ENCODE measurements at places on chromosomes 2 and 18.

GRCh38 chr2:30979822-30980245 lies 158.4 kb downstream of the GALNT14 start:
- DNase-seq: no peak

DNA sequence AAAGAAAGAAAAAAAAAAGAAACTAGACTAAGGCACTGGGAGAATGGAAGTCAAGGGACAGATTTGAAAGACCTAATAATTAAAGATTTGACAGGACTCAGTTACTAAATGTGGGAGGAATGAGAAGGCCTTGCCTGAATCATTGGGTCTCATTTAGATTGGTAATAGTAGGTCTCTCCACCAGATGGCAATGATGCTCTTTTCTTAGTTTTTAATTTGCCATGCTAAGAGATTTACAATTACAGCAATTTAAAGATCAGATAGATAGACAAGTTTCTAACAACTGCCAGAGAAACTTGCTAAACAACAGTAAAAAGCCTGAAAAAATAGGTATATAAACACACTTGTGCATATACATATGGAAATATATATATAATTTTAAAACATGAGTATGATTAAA lies 153.0 kb downstream of the TMEM247 start:
- no peak for DNase-seq

DNA sequence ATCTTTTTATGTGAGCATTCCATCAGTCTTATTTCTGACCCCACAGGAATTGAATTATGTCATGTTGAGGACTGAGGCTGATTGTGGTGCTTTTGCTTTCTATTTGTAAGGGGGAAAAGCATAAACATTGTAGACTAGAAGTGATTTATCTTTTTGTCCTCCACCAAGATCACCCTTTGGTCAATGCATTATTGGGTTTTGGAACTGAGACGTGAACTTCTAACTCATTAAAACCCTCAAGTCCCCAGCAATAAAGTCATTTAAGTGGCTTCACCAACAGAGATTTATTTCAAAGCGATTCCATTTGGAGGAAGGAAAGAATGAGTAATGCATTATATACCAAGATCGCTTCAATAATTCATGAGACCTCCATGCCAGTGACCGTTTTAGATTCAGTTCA lies 75.5 kb upstream of the TXNDC2 start:
- no peak for DNase-seq

- DNase-seq: peak; percentile 72
Observed at GRCh38 chr2:36356298-36356989, 866 bp downstream of the CRIM1 start.

- DNase-seq: no peak
Observed at GRCh38 chr2:221205103-221205673, 366.9 kb downstream of the EPHA4 start.

DNA sequence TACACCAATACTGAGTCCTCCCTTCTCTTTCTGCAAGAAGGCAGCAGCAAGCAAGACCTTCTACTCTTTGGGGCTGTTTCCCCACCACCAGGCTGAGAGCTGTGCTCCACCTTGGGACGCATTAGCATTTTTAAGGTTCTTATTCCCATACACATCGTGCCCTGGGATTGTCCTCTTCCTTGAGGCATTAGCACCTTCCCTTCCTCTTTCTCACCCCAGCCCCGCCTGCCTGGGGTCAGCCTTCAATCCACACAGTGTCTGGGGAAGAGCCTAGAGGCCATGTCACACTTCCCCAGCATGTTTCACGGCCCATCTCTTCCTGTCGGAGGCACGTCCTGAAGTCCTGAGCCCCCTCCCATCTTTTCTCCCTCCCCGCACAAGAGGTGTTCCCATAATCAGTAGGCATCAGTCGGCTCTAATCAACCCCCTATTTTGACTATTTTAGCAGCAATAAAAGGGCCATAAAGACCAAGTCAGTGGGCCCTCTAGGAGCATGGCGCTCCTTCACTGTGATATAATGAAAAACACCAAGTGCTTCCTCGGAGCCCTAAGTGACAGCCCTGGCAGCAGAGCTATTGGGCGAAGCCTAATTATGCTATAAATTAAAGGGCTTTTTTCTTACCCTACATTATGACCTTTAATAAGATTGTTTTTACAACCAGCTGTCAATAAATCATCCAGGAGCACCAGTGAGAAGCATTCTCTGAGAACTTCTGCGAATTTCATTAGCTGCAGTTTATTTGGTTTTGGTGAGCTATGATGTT lies 55.0 kb upstream of the PKDCC start:
- DNase-seq: no peak

DNA sequence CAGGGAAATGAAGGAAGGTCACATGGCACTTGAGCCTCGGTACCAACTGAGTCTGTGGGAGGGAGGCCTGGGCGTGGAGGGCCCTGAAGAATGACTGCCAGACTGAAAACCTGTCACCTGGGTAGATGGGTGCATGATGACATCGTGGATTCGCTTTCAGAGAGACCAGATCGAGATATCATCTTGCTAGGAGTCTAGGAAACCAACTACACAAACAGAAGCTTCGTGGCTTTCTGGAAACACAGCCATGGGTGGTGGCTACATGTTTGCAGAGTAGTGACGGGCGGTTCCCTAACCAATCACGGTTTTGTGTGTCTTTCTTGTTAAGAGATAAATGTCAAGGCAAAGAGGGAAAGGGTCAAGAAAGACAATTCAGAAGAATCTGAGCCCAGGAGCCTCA lies 155.0 kb downstream of the EIPR1 start:
- DNase-seq: no peak

GRCh38 chr2:67806816-67807215 lies 256.0 kb downstream of the C1D start:
- no peak for DNase-seq

DNA sequence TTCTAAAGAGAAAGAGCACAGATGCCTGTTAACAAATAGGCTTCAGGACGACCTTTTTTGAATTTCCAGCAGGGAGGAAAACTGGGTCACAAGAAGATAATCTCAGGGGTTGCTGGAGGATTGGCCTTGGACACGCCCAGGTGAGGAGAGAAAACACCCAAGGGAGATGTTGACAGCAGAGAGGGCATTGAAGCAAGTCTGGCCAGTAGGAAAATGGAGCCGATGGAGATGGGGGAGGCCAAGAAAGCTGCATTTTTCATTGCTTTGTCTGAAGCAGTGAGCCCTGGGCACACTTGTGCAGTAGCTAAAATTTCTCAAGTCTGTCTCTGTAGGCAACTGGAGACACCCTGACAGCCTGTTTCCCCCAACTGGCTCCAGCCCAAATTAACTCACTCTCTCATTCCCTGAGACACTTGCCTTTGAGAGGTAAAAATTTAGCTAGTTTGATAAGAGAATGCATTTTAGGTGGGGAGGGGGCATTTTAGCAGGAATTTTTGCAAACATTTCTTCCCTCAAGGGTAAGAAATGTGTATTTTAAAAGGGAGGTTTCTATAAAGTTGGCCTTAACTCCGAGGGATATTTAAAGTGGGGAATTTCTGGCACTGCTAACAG lies 165.5 kb downstream of the TGIF1 start:
- no peak for DNase-seq

DNA sequence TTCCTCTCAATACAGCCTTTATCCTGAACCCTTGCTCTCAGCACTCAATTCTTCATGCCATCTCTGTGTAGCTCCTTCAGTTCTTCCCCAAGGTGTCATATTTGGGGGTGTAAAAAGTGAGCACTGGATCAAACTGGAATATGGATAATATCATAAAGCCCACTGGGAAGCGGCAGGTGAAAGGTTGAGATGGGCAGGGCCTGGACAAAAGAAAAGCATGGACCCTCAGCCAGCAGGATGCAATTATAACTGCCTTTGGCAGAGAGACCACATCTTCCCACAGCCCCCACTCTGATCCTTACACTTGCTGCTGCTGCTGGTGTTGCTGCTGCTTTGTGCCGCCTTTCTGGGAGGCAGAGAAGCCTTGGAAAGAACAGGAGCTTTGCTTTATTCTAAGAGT lies 31.2 kb upstream of the STPG4 start:
- DNase-seq: no peak

DNA sequence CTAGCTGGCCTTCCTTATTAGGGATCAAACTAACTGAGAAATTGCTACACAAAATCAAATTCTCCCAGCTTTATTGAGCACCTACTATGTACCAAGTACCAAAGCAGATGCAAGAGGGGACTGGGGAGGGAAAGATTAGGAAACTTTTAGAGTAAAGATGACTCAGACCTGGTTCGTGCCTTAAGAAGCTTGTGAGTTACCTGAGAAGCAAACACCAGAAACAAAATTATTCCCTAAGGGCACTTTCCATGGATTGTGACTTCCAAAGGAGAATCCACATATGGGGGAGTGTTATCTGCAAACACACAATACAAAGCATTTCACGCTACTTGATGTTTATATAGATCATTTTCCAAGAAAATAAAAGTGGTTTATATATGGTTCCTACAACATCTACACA lies 326.9 kb upstream of the HNRNPA3 start:
- DNase-seq: no peak

DNA sequence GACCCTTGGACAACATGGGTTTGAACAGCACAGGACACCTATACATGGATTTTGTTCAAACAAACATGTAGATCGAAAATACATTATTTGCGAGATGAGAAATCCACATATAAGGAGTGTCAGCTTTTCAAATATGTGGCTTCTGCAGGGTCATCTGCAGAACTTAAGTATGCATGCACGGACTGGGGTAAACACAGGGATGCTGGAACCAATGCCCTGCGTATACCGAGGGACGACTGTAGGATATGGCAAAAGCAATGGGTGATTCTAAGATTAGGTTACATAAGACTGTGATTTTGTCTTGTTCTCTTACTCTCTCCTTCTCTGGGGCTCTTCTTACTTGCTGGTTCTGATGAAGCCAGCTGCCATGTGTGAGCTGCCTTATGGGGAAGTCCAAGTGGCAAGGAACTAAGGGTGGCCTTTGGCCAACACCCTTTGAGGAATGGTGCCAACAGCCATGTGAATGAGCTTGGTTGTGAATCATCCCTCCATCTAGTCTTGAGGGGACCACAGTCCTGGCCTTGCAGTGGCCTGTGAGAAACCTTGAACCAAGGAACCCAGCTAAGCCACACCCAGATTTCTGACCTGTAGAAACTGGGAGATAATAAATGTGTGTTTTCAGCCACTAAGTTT lies 66.5 kb downstream of the EVA1A start:
- DNase-seq: no peak

DNA sequence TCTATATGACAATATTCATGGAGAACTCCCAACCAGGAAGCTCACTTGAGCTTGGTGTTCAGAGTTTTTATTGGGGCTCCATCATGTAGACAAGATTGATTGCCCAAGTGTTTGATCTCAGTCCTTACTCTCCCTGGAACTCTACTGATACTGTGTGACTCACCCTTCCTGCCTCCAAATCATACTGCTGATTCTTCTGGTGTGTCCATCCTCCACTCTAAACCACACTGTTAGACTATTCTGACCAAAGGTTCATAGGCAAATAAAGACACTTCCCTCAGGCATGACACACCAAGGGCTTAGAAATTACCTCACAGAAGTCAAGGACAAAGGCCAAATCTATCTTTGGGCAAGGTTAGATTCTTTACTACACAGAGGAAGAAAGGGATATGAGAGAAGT lies 107.9 kb upstream of the CDH20 start:
- DNase-seq: no peak

DNA sequence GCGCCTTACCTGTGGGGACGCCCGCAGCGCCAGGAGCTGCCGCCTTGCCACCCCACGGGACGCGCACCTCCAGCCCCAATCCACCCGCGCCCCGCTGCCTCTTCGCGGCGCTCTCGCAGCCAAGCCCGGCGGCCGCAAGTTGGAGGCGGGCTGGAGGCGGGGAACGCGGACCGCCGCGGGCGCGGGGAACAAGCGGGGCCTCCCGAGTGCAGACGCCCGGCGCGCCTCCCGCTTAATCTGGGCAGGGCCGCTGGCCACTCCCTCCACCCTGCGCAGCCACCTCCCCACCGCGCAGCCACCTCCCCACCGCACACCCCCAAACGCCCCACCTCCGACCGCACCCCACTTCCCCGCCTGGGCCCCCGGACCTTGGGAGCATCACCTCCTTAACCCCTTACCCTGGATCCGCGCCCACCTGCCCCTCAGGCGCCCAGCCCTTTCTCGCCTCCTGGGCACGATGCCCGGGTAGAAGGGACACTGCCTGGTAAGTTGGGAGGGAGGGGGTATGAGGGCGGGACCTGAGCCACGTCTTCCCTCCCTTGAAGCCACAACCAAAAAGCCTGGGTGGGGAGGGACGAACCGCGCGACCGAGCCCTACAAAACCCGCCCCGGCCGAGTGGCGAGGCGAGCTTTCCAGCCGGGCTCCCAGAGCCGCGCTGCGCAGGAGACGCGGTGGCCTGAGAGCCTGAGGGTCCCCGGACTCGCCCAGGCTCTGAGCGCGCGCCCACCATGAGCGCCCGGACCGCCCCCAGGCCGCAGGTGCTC lies at the start of the genes COL4A3 and COL4A4:
Gene COL4A3 (plus strand): TSS at position 627 of the 765 bp plus-strand sequence. CDS start 103 bp downstream, at position 730.
Gene COL4A4 (minus strand): TSS at position 208 of the 765 bp plus-strand sequence. CDS start 16,722 bp downstream, outside the sequence.
- DNase-seq: peak; percentile 66

GRCh38 chr2:177983183-177983788 lies 89.3 kb downstream of the PDE11A start:
- DNase-seq: no peak

DNA sequence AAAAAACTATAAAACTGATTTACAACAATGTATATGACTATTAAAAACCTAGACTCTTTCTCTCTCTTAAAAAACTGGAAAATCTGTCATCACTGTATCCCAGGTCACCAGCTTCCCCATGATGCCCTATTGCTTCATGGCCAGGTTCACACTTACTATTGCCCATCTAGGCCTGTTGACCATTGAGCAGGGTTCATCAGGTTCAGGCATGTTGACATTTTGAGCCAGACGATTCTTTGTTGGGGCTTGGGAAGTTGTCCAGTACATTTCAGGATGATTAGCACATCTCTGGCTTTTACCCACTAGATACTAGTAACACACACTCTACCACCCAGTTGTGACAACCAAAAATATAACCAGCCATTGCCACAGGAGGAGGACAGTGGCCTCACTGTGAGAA lies 26.9 kb upstream of the RAB27B start:
- no peak for DNase-seq

DNA sequence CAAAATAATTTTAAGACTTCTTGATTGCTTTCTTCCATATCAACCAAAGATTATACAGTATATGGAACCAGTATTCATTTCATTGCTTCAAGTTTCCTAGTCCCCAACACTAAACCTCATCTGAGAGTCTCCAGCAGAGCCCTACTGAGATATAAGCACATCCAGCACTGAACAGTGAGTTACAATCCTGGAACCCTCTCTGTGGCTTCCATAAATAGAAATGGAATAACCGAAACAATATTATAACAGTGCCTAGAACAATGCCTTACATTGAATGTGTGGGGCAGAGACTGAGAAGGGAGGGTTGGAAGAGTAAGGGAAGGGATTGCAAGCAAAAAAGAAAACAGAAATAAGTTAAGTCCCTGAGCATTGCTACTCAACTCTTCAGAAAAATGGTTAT lies 18.9 kb downstream of the AAK1 start:
- DNase-seq: no peak

Data from H1 (cell line).